CD4-positive, alpha-beta T cell treated with Interleukin-6 at 100 ng/mL for 8 hours (primary cell): ENCODE measurements at places on chromosomes 1 and 21.

- DNase-seq, result no peak
These were observed 12.9 kb upstream of the EPHA2 start for GRCh38 chr1:16168622-16169360.

DNA sequence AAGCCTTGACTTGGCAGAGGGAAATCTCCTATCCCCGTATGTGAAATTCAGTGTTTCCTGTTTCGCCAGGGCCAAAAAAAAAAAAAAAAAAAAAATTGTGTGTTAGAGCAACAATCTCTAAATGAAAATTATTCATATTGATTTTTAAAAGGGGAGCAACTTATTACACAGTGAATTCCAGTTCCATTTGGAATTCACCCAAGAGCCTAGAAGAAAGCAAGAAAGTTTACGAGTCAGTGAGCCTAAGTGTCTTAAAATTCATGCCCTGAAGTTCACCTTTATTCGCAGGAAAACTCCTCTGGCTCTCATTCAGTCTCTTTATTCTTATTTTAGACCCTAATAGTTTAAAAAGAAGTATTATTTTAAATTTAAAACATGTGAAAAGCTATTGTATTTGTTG is 42.1 kb upstream of the HUNK start:
- no peak for DNase-seq

DNA sequence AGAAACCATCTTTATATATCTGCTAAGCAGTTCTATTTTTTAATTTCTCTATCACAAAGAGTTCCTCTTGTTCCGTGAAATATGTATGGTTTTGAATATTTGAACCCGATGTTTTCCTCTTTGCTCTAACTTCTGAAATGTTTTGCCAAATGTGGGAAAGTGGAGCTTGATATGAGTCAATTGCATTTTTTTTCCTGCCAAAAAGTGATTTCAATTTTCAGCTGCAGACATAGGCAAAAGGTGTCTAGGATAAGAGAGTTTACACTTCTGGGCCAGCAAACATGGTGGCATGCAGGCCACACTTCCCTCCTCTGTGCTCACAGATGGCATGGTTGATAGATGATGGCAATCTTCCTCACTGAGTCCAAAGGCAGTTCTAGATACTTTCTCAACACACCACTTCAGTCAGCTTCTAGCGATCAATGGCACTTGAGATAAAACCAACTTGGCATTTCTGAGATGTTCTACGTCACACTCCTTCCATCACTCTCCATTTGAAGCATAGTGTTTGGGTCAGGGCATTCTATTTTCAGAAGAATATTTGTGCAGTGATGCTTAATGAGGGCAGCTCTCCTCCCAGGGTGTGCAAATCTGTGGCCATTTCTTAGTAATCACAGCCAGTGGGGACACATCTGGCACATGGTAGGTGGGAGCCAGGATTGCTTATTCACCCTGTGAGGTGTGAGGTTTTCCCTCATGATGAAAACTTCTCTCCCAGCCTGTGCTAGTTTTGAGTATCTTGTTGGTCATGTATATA is 54.4 kb upstream of the SCAF4 start:
- DNase-seq, result no peak

DNA sequence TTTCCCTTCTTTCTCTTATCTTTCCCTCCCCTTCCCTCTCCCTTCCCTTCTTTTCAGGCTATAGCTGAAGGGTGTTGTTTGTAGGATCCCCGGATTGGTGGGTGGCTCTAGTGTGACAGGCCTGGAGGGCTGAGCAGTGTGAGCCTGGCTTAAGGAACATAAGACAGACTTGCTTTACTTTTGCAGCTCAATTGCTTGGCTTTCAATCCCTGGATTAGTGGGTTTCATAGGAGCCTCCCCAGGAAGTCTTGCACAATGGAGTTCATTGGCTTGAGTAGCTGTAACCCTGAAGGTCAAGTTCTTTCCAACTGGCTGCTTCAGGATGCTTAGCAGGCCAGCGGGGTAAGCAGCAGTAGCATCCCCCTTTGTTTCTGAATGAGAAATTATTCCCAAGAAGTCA is 126.7 kb downstream of the CAMTA1 start:
- no peak for DNase-seq

GRCh38 chr1:235019471-235019870 is 109.2 kb downstream of the TOMM20 start:
- DNase-seq, result no peak

DNA sequence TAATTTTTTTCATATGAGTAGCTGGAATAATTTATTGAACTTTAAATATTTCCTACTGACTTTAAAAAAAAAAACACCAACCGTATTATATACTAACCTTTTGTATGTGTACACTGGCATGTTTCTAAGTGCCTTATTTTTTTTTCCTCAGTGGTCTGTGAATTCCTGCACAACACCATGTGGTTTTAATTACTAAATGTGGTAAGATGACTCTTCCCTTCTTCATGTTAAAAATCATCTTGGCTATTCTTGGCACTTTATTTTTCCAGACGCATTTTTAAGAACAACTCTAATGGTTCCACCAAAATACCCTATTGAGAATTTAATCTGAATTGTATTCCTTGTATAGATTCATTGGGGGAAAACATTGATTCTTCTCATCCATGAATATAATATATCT is 28.4 kb downstream of the PPP2R5A start:
- DNase-seq, result no peak

GRCh38 chr1:223031733-223032601 is 111.1 kb downstream of the TLR5 start:
- DNase-seq, result no peak

GRCh38 chr1:169538998-169539871 is 47.0 kb downstream of the F5 start:
- no peak for DNase-seq

DNA sequence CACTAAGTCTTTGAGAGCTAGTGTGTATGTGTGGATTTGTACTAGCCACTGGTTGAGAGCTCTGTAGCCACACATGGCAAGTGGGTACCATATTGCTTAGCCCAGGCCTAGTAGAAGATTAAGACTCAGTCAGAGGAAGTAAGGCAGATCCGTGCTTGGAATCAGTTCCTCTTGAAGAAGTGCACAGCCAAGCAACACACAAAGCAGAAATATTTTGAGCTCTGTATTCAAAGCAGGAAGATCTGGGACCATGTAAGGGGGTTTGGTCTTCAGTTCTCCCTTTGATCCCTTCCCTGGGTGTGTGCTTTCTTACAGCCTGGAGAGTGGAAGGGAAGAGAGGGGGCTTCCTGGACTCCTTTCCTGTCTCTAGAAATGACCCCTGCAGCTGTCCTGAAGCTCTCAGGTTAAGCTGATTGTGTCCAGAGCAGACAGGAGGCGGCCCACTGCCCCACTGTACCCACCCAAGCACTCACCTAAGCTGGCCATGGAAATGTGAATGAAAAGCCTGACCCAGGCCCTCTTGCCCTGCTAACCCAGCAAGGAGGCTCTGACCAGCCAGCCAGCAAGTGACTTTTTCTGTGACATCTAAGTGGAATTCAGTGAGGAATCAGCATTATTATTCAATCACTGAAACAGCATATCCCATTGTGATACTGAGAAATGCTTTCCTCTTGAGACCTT is 3.6 kb downstream of the ETS2 start:
- DNase-seq, result no peak

- DNase-seq, result no peak
These were observed 91.6 kb upstream of the UBE2U start for GRCh38 chr1:64111787-64112186.

- DNase-seq, result no peak
These were observed 424.5 kb downstream of the NEGR1 start for GRCh38 chr1:71857862-71858261.

DNA sequence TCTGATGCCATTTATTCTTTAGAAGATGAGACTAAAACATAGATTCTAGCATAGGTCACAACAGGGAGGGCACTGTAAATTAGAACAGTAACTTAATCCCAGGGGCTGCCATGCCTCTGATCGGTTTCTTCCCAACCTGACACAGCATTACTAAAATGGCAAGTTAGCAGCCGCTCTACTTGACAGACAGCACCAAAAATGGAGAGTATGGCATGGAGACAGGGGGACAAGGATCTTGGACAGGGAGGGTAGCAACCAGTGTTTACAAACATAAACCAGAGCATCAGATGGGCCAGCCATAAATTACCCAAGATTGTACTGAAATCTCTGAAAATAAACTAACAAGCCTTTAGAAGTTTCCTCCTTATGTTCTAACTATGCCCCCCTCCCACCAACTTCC is 5.9 kb downstream of the DUSP10 start:
- DNase-seq, result no peak

DNA sequence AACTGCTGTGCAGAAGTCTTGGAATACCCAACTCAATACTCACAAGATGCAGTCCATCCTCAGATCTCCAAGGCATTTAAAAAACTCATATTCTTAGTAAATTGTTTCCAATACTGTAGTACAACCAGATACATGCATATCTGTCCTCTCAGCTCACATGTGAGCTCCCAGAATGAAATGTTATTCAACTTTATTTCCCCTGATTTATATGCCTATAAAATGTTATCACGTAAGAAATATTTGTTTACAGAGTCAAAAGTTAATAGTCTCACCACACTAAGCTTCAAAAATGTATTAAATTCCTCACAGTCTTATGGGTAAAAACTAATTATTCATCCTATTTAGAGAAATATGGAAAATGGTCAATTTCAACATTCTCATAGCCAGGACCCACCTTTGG is 56.6 kb downstream of the LTN1 start:
- DNase-seq, result no peak

- no peak for DNase-seq
These were observed 104.6 kb downstream of the DIRAS3 start for GRCh38 chr1:67945733-67946374.

- DNase-seq, result no peak
These were observed 188.6 kb downstream of the FCRL5 start for GRCh38 chr1:157363660-157364140.

- no peak for DNase-seq
These were observed 411.3 kb downstream of the KIF26B start for GRCh38 chr1:245566134-245566533.

- DNase-seq, result peak; percentile 44
These were observed 29.0 kb downstream of the JUN start for GRCh38 chr1:58754683-58755467.

DNA sequence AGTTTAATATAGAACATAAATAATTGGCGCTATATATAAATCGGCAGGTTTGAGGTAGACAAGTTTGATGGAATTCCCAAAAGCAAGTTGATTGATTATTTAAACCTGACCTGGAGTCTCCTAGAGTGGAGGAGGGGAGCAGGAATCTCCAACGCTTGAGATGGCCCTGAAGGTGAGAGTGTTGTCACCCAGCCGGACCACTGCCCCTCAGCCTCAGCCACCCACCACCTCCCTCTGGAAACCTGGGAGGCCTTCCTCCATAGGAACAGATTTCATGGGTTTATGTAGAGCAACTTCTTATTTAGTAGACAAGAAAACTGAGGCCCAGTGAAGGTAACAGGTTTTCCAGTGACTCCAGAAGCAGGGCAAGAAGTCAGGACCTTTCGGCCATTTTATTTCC is 389.5 kb downstream of the KIF26B start:
- no peak for DNase-seq

- no peak for DNase-seq
These were observed 90.2 kb upstream of the C1orf21 start for GRCh38 chr1:184296466-184297243.

DNA sequence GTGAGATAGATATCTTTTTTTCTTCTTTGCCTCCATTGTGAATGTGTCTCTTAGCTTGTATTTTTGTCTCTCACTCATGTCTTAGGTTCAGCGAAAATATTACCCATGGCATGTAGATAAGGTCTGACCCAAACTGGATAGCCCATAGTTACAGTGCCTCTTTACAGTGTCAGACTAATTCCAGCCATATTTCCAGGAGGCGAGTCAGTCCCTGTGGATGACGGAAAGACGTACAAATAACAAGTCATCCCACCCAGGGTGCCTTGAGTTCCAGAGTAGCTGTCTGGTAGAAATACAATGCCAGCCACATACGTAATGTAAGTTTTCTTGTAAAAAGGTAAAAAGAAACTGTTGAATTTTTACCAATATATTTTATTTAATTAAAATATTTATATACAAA is 157.3 kb downstream of the ZNF281 start:
- DNase-seq, result no peak

GRCh38 chr1:168100315-168101002 is 36.3 kb downstream of the GPR161 start:
- no peak for DNase-seq

DNA sequence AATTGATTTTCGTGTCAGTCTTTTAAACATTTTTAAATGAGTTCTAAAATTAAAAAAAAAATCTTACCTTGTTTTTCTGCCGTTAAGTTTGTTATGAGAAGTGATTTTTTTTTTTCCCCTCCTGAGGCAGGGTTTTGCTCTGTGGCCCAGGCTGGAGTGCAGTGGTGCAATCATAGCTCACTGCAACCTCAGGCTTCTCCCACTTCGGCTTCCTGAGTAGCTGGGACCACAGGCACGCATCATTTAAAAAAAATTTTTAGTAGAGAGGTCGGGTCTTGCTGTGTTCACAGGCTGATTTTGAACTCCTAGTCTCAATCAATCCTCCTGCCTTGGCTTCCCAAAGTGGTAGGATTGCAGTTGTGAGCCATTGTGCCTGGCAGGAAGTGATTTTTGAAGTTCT is 41.1 kb downstream of the MTR start:
- DNase-seq, result no peak

DNA sequence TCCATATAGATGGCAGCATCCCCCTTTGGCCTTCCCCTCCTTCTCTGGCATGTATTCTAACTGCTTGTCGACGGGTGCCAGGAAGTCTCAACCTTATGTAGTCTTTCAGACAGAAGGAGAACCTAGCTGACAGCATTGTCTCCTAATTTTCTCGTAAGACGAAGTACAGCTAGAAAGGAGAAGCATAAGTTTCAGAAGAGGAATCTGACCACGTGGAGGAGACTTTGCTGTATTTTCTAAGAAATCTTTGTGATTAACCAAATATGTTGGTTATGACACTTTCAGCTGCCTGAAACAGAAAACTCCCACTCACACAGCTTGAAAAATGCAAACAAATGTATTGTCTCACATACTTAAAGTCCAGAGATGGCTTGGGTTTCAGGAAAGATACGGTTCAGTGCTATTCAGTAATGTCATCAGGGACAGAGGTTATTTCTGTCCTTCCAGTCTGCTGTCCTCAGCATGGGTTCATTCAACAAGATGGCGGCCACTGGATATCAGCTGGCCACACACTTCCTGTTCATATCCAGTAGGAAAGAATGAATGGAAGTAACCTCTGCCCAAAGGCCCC is 109.5 kb upstream of the ZNF648 start:
- no peak for DNase-seq

- no peak for DNase-seq
These were observed 39.8 kb downstream of the LHX4 start for GRCh38 chr1:180269645-180270529.

- DNase-seq, result peak; percentile 61
These were observed 1103.3 kb upstream of the B3GALT2 start for GRCh38 chr1:194289569-194290266.
